MG63 (cell line): ENCODE measurements at places on chromosomes 4 and X.

DNA sequence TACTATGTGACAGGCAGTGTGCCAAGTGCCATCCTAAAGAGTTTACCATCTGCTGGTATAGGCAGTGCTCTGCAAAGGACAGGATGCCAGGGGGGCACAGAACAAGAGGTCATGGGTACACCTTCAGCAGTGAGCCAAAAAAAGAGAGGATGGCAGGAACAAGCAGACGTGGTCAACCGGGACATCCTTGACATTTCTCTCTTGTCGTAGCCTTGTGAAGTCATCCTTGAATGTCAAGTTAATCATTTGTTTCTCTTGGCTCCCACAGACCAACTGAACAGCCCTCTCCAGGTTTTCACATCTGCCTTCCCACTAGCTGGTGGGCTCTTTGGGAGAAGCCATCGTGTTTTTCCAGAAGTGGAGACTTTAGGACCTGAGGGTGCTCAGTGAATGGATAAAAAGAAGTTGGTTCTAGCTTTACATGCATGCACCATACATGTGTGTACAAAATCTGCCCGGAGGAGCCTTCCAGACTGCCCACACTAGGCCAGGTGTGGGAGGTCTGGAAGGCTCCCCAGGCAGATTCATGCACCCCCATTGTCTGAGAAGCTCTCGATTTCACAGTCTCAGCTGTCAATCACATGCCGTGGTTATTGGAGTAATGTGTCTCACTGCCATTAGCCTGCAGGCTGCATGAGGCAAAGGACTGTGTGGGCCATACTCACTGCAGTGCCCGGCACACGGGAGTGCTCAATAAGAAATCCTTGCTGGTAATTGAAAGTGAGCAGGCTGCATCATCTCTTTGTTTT is 16.4 kb downstream of the PNMA6F start:
- no peak for DNase-seq

- no peak for DNase-seq
Measured at GRCh38 chr4:28232376-28232775, 1371.7 kb downstream of the STIM2 start.

- DNase-seq, result no peak
Measured at GRCh38 chr4:147491086-147491485, 10.2 kb downstream of the EDNRA start.

- no peak for DNase-seq
Measured at GRCh38 chr4:92175250-92175649, 128.5 kb upstream of the GRID2 start.

DNA sequence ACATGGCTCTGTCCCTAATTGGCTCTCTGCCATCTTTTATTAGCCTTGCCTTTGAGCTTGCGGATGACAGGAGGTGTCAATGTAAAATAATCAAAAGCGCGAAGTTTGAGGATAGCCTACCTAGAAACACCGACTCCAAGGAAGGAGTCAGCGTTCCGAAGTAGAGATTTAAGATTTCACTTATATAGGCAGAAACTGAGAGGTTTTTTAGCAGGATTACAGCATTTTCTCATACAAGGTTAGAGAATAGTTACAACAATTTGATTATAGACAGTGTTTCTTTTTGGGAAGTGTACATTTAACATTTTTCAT is 499 bp upstream of the NFXL1 start:
- DNase-seq, result no peak

DNA sequence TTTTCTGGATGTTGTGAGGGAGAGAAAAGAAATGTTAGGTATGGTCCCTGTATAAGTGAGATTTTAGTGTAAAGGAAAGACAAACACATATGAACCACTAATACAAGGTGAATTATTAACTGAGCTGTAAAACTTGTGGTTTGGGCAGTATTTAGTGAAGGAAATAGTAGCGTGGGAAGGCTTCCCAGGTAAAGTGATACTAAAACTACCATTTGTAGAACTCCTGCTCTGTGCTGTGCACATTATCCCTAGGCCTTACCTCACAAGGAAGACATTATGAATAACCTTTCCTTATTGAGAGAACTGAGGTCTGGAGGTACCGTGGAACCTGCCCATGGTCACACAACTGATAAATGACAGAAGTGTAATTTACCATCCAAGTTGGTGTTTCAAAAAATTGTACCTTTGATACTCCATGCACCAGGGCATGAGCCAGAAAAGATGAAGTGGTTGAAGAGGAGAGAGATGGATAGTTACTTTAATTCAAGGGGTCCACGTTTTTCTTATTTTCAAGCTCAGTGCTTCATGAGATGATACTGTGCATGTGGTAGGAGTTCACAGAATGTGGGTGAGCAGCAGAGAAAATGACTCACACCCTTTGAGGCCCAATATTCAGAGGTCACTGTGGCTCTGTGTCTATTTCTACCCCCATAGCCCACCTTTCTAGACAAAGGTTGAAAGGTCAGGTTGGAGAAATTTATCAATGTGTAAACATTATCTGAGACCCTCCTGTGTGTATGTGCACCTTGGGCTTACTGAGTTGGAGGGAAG is 2.6 kb upstream of the VSIG4 start:
- DNase-seq, result no peak

- no peak for DNase-seq
Measured at GRCh38 chr4:172692701-172693100, 475.9 kb upstream of the GALNT7 start.

DNA sequence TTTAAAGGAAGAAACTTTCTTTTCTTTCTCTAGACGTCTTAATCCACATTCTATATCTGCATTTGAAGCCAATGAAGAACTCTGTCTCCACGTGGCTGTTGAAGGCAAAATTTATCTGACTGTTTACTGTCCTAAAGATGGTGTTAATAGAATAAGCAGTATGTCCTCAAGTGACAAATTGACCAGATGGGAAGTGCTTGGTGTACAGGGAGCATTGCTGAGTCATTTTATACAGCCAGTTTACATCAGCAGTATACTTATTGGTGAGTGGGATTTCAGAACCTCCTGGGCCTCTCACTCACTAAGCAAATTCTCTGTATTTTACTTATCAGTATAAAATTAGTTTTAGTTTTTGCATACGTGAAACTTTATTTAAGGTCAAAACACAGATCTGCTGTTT is 33.7 kb downstream of the ADAD1 start:
- no peak for DNase-seq

DNA sequence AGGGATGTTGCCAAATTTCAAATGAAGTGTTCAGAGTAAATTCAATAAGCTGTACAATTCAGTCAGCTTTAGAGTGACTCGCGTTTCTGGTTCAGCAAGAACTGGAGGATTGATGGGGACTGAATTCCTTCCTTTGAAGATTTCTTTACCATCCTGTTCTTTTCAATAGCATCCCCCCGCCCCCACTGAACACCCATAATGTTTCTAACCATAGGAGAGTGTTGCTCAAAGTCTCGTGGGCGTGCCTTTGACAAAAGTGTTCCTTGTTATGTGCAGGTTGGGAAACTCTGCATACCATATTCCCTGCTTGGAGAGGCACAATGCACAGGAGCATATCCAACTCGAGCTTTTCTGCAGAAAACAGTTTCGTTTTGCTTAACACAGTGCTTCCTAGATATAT is 323.5 kb upstream of the CASK start:
- DNase-seq, result no peak

DNA sequence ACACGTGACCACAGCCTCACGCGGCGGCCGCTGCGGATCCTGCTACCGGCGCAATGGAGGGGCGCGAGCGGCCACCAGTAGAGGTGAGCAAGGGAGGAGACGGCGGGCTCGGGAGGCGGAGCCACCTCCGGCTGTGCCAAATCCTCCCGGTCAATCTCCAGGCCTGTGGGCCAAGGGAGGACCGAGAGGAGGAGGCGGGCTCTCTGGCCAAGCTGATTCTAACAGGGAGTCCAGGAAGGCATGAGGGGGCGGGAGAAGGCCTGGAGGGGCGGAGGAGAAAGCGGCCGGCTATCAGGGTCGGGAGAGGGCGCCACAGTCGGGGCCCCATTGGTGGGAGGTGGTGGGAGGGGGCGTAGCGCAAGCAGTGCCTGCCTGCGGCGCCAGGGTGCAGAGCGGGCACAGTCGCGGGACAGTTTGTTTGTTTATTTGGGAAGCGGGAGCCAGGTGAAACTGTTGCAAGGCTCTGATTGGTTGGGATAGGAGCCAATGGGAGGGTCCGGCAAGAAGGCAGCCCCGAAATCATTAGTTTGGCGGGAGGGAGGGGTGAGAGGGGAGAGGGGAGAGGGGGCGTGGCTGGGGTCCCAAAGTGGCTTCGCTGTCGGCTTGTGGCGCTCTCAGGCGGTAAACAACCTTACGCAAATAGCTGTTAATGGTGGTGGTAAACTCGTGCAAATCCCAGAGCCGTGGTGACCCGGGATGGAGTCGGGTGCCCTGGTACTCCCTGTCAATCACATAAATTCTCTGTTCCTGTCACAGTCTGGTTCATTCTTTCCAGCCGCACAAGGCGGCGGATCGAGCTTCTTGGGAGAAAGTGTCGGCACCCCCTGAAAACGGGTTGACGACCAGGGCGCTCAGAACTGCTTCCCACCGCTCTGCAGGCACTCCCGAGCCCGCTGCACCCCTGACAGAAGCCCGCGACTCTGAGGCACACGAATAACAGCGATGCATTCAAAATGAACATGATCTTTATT is at the start of gene IRS4:
TSS of gene IRS4 (minus strand) at position 55 of the 971 bp plus-strand sequence.
- DNase-seq, result peak; percentile 30

- no peak for DNase-seq
Measured at GRCh38 chrX:65783746-65784145, 116.3 kb downstream of the MSN start.
